T-helper 1 cell (primary cell): ENCODE measurements at places on chromosomes 6 and 20.

DNA sequence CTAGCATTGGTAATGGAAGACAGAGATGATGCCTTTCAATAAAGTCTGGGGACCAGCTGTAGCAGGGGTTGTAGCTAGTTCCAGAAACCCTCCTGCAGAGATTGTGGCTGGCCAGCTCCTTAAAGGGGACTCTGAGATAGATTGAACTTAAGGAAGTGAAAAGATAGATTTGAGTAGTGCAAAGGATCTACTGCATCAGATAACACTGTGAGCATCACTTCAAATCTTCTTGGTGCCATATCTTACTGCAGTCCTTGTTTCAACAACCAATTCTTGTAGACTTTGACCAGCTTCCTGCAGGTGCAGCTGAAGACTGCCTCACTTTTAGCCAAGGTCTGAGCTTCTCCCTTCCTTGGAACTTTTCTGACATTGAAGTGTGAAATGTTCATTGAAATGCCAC, 14.8 kb upstream of the CEP162 start:
- no peak for DNase-seq

GRCh38 chr6:45513843-45514242, 136.1 kb upstream of the SUPT3H start:
- no peak for DNase-seq

- DNase-seq = no peak
Observed at GRCh38 chr6:142413111-142413510, 111.3 kb downstream of the ADGRG6 start.

DNA sequence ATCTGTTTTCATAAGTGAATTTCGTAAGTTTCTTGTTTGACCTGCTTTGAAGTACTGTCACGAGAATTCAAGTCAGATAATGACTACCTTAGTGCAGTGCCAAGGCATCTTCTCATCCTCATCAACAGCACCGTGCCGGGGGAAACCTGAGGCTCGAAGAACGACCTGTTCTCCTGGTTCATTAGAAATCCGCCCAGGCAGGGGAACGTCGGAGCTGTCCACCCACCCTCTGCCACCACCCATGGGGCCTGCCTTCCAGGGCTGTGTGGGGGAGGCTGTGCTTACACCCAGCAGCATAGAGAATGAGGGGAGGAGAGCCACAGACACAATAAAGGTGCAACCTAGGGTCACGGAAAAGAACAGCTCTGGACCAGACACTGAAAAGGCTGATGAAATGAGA, 101.6 kb downstream of the RAMACL start:
- no peak for DNase-seq

DNA sequence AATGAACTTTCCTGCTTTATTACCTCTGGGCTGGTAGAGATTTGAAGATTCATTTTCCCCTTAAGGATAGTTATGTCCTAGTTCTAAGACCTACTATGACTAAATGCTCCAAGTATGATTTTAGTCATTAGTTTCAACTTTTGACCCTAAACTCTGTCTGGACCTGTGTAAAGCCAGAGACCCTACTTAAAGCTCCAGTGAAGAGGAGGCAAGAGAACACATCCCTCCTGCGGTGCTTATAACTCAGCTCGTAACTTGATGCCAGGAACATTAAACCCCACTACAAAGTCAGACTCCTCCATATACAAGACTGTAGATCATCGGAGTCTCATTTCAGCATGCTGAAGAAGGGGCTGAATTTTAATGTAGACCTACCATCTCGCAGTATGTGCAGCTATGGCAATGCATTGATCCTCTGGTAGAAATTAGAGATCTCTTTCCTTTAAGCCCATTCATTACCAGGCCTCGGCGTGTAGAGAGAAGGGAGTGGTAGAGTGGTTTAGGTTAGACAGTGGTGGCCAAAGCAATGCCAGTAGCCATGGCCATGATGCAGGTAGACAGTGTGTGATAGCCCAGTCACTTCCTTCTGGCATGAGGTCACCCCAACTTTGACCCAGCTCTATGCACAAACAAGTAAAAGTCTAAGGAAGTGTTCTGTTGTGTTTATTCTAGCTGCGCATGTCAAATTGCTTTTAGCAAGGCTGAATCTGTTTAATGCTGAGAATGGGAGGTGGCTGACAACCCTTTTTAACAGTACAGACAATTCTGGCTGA, 34.8 kb upstream of the MYB start:
- DNase-seq = no peak

GRCh38 chr6:139409026-139409425, 34.6 kb upstream of the CITED2 start:
- DNase-seq = no peak

DNA sequence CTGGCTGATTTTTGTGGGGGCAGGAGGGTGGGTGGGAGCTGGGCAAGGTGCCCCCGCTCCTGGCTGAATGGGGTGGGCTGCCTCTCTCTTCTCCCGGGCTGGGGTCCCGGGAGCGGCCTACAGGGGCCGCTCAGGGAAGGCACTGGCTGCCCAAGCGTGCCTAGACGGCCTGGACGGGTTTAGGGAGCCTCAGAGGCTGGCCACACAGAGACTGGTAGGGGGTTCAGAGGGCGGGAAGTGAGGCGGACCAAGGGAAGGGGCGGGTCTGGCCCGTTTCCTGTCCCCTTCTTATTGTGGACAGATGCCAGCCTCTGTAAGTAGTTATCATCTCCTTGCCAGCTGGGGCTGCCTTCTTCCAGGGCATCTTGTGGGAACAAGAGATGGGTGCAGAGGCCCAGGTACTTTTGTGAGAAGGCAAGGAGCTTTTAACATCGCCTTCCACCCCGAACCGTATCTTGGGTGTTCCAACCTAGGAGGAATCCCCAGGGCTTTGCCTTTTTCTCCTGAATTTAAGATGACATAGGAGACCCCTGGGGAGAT, 437 bp downstream of the CD40 start:
- no peak for DNase-seq
